ENCODE measurements at places on chromosomes 2 and 18.

DNA sequence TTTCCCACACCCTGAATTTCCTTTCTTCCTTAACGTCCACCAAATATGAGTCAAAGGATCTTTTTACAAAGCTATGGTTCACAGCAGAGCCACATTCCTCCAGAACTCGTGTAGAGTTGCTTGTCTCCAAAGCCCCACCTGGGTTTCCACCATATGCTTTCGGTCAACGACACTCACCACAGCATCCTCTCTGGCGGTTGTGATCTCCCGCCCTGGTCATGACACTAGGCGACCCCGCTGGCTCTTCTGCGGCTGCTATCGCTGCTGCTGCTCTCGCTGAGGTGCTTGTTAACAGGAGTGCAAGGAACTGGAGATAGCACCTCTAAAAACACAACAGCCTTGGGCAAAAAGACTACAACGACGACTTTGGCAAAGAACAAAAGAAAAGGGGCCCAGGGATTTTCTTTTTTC, 340 bp downstream of the SLC40A1 start:
- no peak for DNase-seq

GRCh38 chr2:200814276-200814815, 2.6 kb downstream of the BZW1 start:
- no peak for DNase-seq

DNA sequence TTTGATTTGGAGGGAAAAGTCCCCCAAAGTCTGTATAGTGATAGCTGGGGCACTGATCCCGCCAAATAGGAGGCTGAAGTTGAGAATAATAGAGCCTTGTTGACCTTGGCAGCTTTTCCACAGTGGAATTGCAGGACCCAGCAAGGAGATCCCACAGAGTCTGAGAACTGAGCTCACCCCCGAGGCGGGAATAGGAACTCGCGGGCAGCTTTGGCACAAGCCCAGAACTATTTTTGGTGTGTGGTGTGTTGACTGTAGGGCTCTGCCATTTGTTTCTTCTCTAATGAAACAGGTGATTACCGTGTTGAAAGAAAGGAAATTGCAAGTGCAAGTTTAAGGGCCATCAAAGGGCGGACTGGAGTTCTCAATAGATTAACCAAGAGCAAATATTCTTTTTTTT, 34.0 kb downstream of the SH3RF3 start:
- no peak for DNase-seq

DNA sequence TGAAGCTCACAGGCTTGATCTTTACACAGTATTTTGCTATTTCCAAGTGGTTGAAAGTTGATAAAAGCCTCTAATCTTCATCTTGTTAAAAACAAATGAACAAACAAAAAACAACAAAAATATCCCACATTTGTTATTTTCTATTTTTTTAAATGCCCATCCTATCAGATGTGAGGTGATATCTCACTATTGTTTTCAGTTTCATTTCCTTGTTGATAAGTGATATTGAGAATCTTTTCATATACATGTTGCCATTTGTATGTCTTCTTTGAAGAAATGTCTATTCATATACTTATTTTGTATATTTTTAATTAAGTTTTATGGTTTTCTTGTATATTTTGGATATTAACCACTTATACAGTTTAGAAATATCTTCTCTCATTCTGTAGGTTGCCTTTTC, 175.8 kb downstream of the CALCRL start:
- no peak for DNase-seq

DNA sequence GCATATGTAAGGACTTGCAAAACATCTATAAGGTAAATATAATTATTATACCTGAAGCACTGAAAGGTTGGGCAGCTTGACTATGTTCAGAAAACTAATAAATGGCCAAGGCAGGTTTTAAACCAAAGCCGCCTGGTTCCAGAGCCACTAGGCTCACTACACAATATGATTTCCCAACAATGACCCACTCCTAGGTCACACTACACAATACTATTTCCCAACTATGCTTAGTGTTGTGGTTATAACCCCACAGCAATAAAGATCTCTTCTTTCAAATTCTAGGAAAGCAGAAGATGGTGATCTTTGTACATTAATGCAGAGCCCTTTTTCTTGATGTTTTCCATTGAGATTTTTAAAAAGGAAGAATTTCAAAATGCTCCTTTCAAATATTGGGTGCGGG, 180.4 kb downstream of the CYRIA start:
- no peak for DNase-seq

DNA sequence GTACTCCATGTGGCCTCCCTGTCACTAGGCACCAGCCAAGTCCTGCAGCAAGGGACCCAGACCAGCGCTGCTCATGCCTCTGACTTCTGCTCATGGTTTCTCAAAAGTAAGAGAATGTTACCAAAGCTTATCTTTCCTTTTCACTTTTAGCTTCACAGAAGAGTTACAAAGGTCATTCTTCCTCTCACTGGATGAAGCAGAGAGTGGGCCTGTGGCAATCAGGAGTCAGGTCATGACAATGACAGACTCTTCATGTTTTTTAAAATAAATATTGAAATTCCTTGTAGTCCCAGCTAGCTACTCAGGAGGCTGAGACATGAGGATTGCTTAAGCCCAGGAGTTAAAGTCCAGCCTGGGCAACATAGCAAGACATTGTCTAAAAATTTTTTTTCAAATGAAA, 126.1 kb downstream of the OSR1 start:
- no peak for DNase-seq

- DNase-seq, result no peak
Observed at GRCh38 chr2:234116010-234116409, 65.5 kb downstream of the SPP2 start.

DNA sequence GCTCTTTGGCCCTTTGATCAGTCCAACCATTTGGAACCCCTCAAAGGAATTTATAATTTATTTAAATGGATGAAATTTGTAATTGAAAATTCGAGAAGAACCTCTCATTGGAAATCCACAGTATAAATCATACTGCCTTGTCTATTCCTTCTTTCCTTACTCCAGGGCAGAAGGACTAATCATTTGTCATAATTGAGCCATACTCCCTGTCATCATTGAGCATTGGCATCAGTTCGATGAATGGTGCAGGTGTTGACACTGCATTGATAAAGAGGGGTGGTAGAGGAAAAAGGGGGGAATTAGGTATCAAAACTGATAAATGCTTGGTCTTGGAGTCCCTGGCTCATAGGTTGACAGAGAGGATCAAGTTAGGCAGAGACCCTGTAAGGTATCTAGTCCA, 2.0 kb downstream of the VSNL1 start:
- no peak for DNase-seq

GRCh38 chr2:132621131-132621875, 48.7 kb downstream of the LYPD1 start:
- no peak for DNase-seq

GRCh38 chr18:51623653-51624052, 426.2 kb upstream of the MEX3C start:
- DNase-seq, result no peak

- no peak for DNase-seq
Observed at GRCh38 chr18:3706279-3707097, 256.5 kb downstream of the TGIF1 start.

DNA sequence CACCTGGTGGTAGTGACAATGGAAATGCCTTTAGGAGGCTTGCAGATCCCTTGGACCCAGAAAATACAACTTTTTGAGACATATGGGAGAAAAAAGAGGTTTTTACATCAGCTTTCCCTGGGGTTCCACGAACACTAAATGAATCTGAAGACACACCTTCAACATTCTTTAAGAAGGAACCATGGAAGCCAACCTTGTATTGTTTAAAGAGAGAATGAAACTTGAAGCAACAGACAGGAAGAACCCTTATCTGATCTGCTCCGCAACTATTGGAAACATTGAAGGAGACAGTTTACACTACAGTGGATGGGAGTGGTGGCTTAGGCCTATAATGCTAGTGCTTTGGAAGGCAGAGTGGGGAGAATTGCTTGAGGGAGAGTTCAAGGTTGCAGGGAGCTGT, 190.4 kb downstream of the LAMA1 start:
- no peak for DNase-seq

DNA sequence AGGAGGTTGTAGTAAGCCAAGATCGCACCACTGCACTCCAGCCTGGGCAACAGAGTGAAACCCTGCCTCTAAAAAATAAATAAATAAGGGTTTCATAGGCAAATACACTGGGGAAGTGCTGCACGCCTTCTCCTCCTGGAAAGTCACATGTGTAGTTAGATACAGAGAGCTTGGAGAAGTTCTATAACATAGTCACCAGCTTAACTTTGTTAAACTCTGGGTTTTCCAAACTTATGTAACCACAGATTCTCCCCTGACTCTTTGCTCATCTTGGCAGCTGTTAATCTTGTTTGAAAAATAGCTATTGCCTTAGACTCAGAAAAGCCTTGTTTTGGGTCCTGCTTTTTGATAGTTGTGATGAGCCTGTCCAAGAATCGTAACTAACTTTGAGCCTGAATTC, 25.2 kb downstream of the KIAA2012 start:
- DNase-seq, result no peak

DNA sequence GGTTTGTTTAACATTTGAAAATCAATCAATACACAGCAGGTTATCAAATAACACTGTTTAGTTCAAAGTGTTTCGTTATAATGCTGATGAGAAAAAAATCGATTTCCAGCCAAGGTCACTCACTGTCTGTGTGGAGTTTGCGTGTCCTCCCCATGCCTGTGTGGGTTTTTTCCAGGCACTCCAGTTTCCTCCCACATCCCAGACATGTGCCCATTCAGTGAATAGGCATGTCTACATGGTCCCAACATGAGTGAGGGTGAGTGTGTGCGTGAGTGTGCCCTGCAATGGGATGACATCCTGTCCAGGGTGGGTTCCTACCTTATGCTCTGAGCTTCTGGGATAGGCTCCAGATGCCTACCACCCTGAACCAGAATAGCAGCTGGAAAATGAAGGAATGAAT, 8.7 kb upstream of the GKN2 start:
- no peak for DNase-seq

GRCh38 chr2:941871-942270, 8.8 kb upstream of the SNTG2 start:
- DNase-seq, result no peak

GRCh38 chr2:31920962-31921361, 89.8 kb downstream of the MEMO1 start:
- no peak for DNase-seq

- DNase-seq, result no peak
Observed at GRCh38 chr18:500632-501405, at the start of gene COLEC12. Gene COLEC12 (minus strand): TSS chr18:500701. CDS start chr18:500514, 187 bp downstream.

DNA sequence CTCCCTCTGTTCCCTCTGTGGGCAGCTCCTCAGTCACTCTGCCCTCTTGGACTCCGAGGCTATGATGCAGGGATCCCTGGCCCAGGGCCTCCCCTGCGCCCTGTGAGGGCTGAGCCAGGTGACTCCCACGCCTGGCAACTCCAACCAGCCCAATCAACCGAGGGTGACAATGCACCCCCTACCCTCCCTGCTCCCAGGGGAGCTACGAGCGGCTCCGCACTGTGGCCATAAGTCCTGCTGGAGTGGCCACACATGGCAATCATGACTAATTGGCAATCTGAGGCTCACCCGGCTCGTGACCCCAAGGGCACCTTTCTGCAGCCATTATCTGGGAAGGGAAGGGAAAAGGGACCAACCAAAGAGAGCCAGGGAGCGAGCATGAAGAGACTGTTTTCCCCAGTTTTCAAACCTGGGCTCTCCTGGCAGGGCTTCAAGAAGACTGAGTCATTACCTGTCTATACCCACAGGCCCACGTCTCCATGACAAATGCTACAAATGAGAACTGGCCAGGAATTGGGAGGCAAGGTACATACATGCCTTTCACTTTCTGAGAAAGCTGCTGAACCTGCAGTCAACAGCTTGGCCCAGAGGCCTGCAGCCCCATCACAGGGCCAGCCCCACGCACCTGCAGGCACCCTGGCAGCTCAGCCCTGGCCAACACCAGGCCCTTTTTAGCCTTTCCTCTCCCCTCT, 45.1 kb downstream of the RPL31 start:
- no peak for DNase-seq

- no peak for DNase-seq
Observed at GRCh38 chr2:97848306-97848705, 134.9 kb downstream of the ZAP70 start.

DNA sequence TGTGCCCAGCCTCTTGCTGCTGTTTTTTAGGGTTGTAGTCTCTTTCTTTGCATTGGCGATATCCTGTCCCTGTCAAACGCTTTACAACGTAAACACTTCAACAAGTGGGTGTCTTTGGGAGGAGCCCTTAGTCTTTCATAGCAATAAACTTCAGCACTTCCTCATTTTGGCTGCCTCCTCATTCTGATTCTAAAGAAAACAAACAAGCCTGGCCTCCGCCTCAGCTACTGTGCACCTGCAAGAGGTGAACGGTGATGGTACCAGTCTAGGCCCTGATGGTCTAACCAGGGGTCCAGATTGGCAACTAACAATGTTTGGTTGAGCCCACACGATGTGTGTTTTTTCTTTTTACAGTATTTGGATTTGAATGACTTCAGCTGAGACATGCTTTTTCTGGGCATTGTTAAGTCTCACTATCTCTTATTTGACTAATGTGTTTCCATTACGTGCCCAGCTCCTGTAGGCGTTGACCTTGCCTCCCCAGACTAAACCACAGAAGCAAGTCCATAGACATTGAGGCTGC, 53.2 kb upstream of the CUL3 start:
- DNase-seq, result no peak

GRCh38 chr18:26550998-26551694, 2.8 kb upstream of the KCTD1 start:
- no peak for DNase-seq

DNA sequence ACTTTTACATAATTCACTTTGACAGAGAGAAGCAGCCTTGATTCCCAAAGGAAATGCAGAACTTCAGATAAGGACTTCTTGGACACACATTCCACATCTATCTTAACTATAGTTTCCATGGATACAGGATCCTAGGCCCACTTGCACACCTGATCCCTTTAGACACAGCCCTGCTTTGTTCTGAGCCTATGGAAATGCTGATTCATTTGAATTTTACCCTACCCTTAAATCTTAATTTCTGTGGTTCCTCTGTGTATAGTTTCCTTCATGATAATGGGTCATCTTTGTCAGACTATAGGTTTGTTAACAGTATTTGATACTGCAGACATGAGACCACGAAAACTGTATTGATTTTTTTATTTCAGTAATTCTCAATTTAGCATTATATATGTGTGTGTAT, 77.4 kb downstream of the ACTR3 start:
- no peak for DNase-seq

DNA sequence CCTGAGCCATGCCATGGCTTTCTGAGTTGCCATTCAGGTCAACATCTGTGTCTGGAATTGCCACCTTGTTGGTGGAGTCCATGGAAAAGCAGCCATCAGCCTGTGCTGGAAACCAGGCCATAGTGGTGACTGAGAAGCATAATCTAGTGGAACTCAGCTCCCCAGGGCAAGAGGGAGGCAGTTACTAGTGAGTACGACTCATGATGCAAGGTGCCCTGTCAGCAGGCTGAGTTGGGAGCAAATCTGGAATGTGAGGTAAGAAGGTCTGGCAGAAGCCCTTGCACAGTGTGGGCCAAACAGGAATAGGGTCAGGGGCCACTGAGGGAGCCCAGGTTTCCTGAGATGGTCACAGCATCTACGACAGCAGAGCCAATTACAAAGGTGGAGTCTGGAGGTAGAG, 37.1 kb downstream of the SULT1C2 start:
- no peak for DNase-seq

Data from NCI-H524 treated with DMSO at 0.1 percent for 48 hours (cell line).